ENCODE measurements at places on chromosomes 11 and 22.

- peaks cover 15% of the 10 kb centered on the region for H3K36me3 ChIP-seq
- no peaks in the 10 kb centered on the region for H3K27me3 ChIP-seq
- DNase-seq = no peak
Observed at GRCh38 chr22:50447576-50448551, 27.0 kb downstream of the SBF1 start.

DNA sequence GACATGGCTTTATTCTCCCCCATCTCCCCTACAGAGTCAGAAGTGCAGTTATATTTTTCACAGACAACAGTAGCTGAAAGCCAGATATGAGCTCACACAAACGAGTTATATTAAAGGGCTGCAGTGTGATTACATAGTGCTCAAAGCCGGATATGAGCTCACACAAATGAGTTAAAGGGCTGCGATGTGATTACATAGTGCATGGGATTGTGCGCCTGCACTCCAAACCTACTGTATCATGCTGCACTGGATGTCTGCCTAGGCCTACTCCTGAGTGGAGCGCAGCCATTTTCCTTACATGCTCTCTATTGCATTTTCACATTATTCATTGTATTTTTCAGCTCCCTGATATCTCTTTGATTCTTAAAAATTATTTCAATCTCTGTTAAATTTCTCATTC lies 414.6 kb upstream of the LARGE1 start:
- no peaks in the 10 kb centered on the region for H3K36me3 ChIP-seq
- H3K27me3 ChIP-seq = no peaks in the 10 kb centered on the region
- no peak for DNase-seq
- H3K27ac ChIP-seq = no peak overlapping the region

DNA sequence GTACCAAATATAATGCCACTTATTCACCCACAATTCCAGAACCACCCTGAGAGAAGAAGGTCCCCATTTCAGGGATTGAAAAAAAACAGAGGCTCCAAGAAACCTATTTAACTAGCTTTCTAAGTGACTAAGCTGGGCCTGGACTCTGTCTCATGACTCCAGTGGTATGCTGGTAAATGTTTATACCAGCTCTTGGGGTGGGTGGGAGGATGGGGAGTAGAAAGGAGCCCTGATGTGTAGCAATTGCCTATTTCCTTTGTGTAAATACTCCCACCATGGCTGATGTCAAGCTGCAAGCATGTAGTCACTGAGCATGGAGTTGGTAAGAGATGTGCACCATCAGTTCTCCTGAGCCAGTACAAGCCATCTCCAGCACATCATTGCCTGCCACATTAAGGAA lies 2.8 kb downstream of the PRG3 start:
- H3K27me3 ChIP-seq = no peaks in the 10 kb centered on the region
- DNase-seq = no peak
- H3K36me3 ChIP-seq = no peaks in the 10 kb centered on the region
- no peak overlapping the region for H3K4me3 ChIP-seq
- H3K4me1 ChIP-seq = no peaks in the 10 kb centered on the region

GRCh38 chr11:34968862-34969261 lies 52.4 kb downstream of the PDHX start:
- no peaks in the 10 kb centered on the region for H3K4me1 ChIP-seq
- no peak overlapping the region for H3K4me3 ChIP-seq
- no peaks in the 10 kb centered on the region for H3K27me3 ChIP-seq
- H3K27ac ChIP-seq = no peak overlapping the region
- no peaks in the 10 kb centered on the region for H3K36me3 ChIP-seq

GRCh38 chr11:127567237-127567932 lies 566.8 kb upstream of the KIRREL3 start:
- H3K4me1 ChIP-seq = no peaks in the 10 kb centered on the region
- DNase-seq = no peak
- H3K27ac ChIP-seq = no peak overlapping the region

DNA sequence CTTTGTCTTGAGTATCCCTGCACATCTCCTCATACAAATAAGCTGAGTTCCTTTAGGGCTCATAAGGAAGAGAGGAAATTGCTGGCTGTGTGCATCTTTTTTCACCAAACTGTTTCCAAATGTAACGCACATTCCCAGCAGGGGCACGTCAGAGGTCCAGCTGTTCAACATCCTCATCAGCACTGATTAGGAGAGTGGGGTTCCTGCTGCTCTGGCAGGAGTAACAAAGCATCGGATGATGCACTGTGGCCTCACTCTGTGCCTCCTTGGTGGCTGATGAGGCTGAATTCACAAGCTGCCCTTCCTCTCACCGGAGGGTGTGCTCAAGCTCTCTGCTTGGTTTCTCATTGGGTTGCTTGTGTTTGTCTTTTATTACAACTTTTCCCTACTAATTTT lies 35.5 kb upstream of the SLC25A1 start:
- no peaks in the 10 kb centered on the region for H3K36me3 ChIP-seq
- DNase-seq = no peak
- H3K4me3 ChIP-seq = no peak overlapping the region
- H3K27ac ChIP-seq = no peak overlapping the region
- no peaks in the 10 kb centered on the region for H3K4me1 ChIP-seq

- no peaks in the 10 kb centered on the region for H3K36me3 ChIP-seq
- DNase-seq = no peak
- H3K4me3 ChIP-seq = no peak overlapping the region
- H3K27me3 ChIP-seq = no peaks in the 10 kb centered on the region
- no peak overlapping the region for H3K27ac ChIP-seq
Observed at GRCh38 chr11:2858995-2859698, 26.4 kb downstream of the CDKN1C start.

- no peak for DNase-seq
- H3K4me3 ChIP-seq = no peak overlapping the region
- H3K27me3 ChIP-seq = peaks cover 3% of the 10 kb centered on the region
- H3K36me3 ChIP-seq = no peaks in the 10 kb centered on the region
Observed at GRCh38 chr11:113952588-113952987, 22.3 kb upstream of the HTR3A start.

DNA sequence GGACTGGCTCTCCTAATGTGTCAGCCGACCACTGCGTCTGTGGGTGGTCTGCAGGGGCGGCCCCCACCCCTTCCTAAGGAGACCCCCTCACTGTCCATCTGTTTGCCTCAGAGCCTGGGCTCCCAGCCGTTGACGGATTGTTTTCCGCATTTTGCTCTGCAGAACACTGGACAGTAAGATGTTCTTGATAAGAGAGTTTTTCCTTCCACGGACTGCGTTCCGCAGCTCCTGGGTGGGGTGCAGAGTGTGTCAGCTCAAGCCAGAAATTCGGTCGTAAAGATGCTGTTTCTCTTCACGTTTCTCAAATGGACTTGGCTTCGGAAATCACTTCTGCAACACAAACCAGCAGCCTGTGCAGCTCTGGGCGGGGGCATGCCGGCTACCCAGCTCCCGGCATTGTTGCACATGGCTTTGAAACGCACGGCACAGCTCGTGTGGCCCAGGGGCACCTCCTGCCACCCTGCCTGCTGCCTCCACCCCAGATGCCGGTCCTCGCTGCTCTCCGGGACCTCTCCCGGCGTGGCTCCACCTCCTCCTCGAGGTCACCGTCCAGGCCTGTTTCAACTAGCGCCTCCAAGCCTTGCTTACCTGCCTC lies 2.9 kb upstream of the MRGPRG start:
- H3K36me3 ChIP-seq = no peaks in the 10 kb centered on the region
- no peak overlapping the region for H3K27ac ChIP-seq
- no peak for DNase-seq
- no peaks in the 10 kb centered on the region for H3K27me3 ChIP-seq

DNA sequence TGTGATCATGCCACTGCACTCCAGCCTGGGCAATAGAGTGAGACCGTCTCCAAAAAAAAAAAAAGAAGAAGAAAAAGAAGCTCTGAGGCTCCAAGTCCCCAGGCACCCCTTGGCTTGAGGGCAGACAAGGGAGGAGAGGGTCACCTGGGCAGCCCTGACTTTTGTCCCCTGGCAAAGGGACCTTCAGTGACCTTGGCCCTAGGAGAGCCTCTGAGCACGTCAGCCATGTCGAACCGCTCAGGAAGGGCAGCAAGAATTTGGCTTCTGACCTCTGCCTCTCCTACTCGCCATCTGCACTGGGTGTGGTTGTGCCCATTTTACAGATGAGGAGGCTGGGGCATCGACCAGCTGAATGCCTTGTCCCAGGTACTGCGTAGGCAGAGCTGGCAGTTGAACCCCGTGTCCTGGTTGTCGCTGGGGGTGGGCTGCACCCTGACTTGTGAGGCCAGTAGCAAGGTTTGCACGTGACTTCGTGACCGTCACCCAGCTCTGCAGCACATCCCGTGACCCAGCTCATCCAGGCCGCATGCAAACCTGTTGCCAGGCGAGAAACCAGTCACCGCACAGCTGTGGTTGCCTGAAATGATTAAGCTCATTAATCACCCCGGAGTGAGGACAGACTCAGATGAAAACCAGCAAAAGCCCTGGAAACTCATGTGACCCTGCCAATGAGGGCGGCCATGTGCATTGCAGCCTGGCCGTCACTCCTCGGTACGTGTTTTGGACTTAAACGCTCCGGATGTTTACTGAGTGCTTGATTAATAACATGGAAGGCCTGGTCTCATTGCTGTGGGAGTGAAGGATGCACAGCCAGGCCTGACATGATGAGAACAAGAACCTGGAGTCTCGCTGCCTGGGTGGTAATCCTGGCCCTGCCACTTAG lies 47.7 kb upstream of the PPP6R3 start:
- DNase-seq = no peak
- no peak overlapping the region for H3K27ac ChIP-seq
- H3K4me1 ChIP-seq = no peaks in the 10 kb centered on the region
- H3K36me3 ChIP-seq = no peaks in the 10 kb centered on the region

GRCh38 chr11:73333173-73333572 lies 25.1 kb downstream of the ARHGEF17 start:
- no peak overlapping the region for H3K27ac ChIP-seq
- no peaks in the 10 kb centered on the region for H3K4me1 ChIP-seq
- H3K4me3 ChIP-seq = no peak overlapping the region
- no peak for DNase-seq

- DNase-seq = no peak
- H3K36me3 ChIP-seq = no peaks in the 10 kb centered on the region
- no peaks in the 10 kb centered on the region for H3K27me3 ChIP-seq
- no peak overlapping the region for H3K27ac ChIP-seq
Observed at GRCh38 chr22:48720662-48721394, 1106.8 kb downstream of the BRD1 start.

DNA sequence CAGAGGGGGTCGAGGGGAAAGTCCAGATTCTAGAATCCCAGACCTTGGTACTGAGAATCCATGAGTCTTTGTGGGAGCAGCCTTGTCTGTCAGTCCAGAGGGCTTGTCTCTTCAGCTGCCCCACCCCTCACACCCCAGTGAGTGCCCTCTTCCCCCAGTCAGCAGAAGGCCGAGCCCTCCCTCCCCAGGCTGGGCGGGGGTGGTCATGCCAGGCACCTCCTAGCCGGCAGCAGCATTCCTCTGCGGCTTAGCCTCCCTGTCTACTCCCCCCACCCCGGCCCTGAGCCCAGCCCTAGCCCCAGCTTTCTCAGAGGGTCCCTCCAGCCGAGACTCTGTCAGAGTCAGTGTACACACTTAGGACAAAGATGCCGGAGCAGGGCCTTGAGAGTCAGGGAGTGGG lies 4.6 kb downstream of the SOX10 start:
- H3K27me3 ChIP-seq = no peaks in the 10 kb centered on the region
- H3K4me1 ChIP-seq = no peaks in the 10 kb centered on the region
- H3K36me3 ChIP-seq = no peaks in the 10 kb centered on the region
- no peak overlapping the region for H3K27ac ChIP-seq

- H3K4me1 ChIP-seq = no peaks in the 10 kb centered on the region
- H3K27ac ChIP-seq = no peak overlapping the region
- DNase-seq = no peak
- H3K4me3 ChIP-seq = no peak overlapping the region
- no peaks in the 10 kb centered on the region for H3K36me3 ChIP-seq
Observed at GRCh38 chr11:117513666-117514065, 186.0 kb downstream of the CEP164 start.

DNA sequence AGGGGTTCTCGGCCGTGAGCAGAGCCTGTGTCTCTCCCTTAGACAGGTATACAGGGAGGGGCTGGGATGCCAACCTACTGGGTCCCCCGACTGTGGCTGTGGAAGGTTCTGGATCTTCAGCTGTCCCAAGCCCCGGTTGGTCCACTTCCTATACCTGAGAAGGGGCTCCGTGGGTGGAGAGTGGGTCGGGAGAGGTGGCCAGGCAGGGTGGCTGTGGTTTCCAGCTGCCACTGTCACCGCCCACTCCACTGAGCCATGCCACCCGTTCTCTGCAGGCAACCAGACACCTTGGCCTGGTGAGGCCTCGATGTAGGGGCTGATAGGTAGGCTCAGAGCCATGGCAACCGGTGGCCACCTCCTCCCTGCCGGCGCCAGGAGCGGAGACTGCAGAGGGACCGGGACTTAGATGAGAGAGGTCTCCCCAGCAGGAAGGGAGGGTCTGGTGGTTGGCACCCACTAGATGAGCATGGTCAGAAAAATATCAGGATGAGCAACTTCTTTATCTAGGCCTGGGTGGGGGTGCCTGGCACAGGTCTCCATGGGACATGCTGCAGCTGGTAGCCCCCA lies 53.8 kb downstream of the TRIOBP start:
- no peak overlapping the region for H3K27ac ChIP-seq
- H3K4me3 ChIP-seq = no peak overlapping the region
- H3K36me3 ChIP-seq = no peaks in the 10 kb centered on the region
- H3K27me3 ChIP-seq = no peaks in the 10 kb centered on the region
- no peak for DNase-seq
- H3K4me1 ChIP-seq = peaks cover 10% of the 10 kb centered on the region

- no peak for DNase-seq
- H3K27ac ChIP-seq = peak overlapping the region; percentile 75
- no peaks in the 10 kb centered on the region for H3K36me3 ChIP-seq
- H3K4me3 ChIP-seq = peak overlapping the region; percentile 81
- peaks cover 28% of the 10 kb centered on the region for H3K4me1 ChIP-seq
Observed at GRCh38 chr22:40635940-40636379, 559 bp downstream of the MRTFA start.

DNA sequence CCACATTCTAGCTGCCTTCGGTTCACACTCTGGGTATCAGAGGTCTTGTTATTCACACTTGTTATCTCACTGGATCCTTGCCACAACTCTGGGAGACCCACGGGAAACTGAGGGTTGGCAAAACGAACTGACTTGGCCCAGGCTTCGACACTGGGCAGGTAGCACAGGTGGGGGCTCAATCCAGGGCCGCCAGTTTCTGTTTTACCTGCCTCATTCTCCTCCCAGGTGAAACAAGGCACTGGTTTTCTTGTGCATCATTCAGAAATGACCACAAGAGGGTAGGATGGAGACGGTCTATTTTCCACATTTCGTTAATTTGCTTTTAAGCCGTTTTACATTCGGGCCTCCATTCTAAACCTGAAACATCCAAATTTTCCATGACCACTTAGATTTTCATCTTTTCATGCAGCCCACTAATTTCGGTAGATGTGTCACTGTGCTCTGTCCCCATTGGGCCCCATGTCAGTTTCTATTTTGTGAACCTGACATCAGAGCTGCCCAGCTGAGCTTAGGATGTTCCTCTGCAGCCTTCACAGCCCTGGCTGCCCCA lies 108.1 kb downstream of the KIAA1671 start:
- H3K27me3 ChIP-seq = no peaks in the 10 kb centered on the region
- no peak overlapping the region for H3K27ac ChIP-seq
- peaks cover 43% of the 10 kb centered on the region for H3K4me1 ChIP-seq
- no peak overlapping the region for H3K4me3 ChIP-seq
- no peaks in the 10 kb centered on the region for H3K36me3 ChIP-seq

Measured in CD8-positive, alpha-beta memory T cell (primary cell).